ENCODE measurements at places on chromosomes 4 and X.

GRCh38 chr4:66639361-66639760, 905.9 kb downstream of the CENPC start:
- DNase-seq = no peak

DNA sequence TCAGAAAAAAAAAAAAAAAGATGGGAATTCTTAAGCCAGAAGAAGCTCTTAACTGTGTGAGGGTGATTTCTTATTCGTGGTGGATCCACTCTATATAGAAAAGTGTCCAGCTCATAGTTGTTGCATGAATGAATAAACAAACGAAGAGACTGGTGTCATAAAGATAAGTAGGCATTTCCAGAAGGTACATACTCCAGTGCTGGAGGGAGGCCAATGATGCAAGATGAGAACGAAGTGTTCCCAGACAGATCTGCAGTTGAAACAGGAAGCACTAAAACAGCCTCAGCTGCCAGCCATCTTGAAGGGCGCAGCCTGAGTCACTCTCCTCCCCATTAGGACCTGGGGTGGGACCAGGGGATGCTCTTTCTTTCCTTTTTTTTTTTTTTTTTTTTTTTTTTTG, 47.4 kb upstream of the HOPX start:
- DNase-seq = no peak

DNA sequence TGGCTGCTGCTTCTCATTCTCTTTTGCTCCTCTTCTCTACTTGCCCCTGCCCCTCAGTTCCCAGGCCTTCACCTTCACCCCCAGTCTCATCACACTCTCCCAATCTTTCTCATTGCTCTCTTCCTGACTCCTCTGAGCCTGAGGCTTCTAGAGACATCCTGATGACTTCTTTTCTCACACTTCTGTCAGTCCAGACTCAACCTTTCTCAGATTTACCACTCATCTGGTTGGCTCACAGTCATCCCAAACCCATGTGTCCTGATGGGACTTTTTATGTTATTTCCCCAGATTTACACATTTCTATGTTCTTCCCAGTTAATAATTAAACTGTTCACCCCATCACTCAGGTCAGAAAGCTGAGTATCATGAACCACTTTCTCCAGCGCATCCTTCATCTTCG, 68.0 kb downstream of the TMA16 start:
- no peak for DNase-seq

- DNase-seq = no peak
These were observed 9.3 kb upstream of the LIN54 start for GRCh38 chr4:83019794-83020494.

- DNase-seq = no peak
These were observed 96.7 kb downstream of the SYNPO2 start for GRCh38 chr4:118985170-118986000.

DNA sequence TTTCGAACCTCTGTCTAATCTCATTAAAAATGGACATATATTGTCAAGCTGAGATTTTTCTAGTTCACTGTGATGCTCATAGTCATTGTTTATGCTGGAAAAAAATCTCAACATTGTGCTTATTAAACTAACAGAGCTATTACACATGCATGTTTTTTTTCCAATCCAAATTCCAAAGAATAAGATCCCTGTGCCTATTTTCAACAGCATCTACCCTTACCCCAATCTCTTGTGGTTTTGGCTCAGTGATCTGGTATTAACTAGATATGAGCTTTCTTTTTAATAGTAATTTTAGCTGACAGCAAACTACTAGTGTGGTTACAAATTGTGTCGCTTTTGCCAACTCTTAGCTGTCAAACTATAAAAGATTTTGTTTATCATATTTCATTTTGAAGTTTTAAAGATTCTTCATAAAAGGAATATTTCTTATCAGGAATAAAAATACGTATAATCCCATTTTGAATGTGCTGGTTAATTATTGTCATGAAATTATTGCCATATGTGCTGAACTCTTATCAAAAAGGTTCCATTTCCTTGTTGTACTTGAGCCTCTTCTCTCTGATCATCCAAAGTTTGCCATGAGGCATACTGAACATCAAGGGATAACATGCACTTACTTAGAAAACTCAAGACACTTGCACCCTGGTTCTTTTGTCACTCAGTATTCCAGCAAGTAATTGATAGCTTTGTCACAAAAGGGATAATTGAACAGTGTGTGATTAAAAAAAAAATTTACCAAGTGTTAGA, 241.2 kb downstream of the ARHGAP24 start:
- no peak for DNase-seq

DNA sequence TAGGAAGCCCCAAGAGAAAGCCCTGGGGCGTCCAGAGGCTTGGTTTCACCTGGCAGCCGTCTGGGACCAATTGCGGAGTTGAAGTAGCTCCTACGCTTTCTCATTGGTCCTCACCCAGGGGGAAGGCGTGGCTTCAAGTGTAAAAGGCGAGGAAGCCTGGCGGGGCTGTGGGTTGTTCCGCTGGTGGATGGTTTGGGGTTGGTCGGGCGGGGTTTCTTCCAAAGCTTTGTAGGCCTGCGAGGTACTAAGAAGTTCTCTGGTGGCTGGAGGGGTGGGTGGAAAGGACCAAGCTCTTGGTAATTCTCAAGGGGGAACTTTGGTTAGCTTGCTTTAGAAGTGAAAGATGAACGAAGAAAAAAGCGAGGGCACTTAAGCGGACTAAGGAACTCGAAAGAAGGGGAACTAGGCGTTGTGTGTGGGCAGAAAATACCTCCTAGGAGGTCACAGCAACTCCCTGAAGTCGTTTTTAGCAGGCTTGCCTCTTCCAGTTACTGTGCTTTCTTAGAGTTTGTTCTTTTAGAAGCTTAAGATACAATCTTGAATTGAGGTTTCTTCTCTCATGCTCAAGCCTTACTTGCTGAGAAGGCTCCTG, 36.6 kb downstream of the CCNG2 start:
- DNase-seq = peak; percentile 32

DNA sequence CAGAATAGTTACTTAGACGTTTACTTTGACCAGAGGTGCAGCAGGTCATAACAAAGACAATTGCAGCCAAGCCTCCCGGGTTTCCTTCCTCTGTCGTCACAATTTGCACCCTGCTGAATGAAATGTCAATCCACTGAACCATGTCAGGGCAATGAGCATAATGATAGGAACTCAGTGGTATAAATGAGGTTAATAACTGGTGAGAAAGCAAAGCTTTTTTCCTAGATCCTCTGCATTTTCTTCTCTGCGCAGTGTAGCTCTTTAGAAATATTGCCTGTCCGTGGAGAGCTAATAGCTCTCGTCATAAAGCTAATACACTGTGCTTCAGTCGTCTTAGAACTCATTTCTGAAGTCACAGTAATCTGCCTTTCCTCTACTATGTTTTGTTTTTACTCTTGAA, 1960.1 kb upstream of the ADGRL3 start:
- DNase-seq = no peak

DNA sequence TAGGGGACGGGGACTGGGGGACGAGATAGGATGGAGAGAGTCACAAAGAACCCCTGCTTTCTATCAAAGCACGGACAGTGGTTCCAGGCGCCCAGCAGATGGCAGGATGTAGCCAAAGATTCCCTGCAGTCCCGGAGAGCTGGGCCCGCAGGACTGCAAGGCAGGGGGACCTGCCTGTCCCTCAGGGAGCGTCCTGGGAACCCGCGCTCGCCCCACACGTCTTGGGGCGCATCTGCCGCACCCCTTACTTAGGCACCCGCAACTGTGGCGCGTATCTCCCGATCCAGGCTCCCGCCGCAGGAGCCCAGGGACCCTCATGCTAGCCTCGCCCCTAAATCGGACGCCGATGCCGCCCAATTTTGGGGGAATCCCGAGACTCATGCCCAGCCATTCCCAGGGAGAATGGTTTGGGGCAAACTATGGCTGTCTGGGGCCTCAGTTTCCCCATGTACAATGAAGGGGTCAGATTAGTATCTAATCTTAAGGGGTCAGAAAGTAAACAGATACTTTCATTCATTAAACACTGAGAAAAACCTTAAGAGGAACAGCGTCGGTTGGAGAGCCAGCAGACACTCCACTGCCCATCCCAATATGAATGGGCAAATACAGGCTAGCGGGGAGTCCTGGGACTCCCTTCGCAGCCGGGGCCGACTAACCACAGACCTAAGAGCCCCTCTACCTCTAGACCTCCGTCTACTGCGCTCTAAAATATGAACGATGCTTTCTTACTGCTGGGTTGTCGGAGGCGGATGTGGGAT, 581 bp upstream of the STK32B start:
- no peak for DNase-seq

GRCh38 chr4:43244688-43245382, 352.3 kb downstream of the GRXCR1 start:
- DNase-seq = no peak

DNA sequence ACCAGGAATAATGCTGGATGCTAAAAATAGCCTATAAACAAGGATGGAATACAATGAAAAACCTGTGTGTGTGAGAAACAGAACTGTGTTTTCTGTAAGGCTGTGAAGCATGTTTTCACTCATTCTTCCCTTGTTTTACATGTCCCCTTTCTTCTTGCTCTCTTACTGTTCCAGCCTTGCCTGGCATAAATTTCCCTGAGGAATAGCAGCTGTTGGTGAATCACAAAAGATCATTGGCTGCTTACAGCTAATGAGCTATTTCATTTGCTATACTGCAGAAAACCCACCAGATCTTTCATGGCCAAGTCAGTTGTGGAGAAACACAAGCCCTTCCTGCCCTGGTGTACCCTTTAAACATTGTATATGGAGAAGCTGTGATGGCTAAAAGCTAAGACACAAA, 91.1 kb downstream of the LDB2 start:
- no peak for DNase-seq

- DNase-seq = no peak
These were observed 45.4 kb downstream of the ANTXR2 start for GRCh38 chr4:80027611-80028010.

- DNase-seq = no peak
These were observed 44.2 kb downstream of the SH3RF1 start for GRCh38 chr4:169226565-169226964.

DNA sequence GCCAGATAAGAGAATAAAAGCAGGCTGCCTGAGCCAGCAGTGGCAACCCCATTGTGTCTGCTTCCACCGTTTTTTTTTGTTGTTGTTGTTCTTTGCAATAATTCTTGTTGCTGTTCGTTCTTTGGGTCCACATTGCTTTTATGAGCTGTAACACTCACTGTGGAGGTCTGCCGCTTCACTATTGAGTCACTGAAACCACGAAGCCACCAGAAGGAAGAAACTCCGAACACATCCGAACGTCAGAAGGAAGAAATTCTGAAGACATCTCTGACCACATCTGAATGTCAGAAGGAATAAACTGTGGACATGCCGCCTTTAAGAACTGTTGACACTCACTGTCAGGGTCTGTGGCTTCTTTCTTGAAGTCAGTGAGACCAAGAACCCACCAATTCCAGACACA, 110.5 kb downstream of the PCDH18 start:
- DNase-seq = no peak

DNA sequence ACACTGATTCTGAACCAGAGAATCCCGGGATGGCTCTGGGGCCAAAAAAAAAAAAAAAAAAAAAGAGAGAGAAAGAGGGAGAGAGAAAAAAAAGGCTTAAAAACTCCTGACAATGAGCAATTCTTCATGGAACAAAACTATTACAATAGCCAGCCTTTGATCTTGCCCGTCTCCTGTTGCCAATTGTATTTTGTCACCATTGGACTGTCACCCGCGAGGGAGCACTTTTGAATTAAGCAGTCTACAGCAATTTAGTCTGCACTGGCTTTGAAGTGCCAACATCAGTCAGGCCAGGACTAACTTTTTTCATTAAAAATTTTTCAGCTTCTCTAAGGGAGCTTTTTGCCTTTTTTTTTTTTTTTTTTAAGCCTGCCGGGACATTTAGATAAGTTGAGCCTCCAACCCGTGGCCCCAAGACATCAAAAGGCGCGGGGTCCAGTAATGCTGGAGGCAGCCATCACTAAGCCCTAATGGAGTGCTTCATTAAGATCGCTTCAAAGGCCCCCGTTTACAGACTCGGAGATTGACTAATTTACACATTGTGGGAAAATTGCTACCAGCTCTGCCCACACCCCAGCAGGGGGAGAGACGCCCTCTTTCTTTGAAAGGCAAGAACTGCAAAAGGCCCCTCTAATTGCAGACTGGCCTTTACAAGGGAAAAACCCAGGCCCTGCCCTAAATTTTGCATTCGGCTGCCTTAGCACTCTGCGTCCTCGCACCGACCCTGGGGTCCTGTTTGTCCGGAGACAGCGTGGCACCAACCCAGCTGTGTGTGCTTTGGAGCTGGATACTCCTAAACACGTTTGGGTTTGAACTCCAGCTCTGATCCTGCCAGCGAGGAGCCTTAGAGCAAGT, 98.1 kb upstream of the MSX1 start:
- DNase-seq = no peak

- no peak for DNase-seq
These were observed 59.1 kb downstream of the CHRNA9 start for GRCh38 chr4:40394236-40394635.

- no peak for DNase-seq
These were observed 238.5 kb downstream of the RASL11B start for GRCh38 chr4:53100501-53101190.

- DNase-seq = no peak
These were observed 329.9 kb downstream of the SMARCA1 start for GRCh38 chrX:129193357-129193756.

- DNase-seq = no peak
These were observed 13.1 kb downstream of the NAT8L start for GRCh38 chr4:2071912-2072867.

DNA sequence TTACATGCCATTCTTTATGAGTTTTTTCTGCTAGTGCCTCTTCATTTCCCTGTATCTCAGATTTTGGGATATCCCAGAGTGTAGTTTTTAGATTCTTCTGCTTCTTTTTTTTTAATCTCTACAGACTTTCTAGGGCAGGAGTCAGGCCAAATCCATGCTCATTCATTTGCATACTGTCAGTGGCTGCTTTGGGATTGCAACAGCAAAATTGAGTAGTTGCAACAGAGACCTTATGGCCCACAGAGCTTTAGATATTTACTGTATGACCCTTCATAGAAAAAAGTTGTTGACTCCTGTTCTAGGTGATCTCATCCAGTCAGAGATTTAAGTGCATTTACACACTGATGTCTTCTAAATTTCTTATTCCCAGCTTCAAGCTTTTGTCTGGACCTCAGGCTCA, 35.3 kb downstream of the ARFIP1 start:
- DNase-seq = no peak

- no peak for DNase-seq
These were observed 41.4 kb upstream of the PHF8 start for GRCh38 chrX:54085666-54086065.

DNA sequence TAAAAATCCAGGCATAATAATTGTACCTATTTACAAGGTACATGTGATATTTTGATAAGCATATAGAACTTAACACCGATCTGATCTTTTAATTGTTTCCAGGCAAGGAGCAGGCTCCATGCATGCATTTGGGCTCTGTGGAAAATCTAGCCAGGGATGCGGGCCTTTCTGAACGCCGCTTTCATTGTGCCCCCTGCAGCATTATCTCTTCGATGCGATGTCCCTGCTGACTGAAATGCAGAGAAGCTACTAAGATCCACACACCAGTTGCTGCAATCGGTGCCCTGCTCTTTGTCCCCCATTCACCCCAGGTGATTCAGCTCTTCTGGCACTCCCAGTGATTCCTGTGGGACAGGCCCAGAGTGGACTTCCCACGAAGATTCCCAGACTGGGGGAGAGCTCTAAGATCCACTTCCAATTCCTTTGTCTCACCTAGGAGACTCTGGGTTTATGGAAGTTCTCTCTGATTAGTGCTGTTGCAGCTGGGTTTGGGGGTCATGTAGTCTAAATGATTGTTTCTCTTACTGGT, 254.3 kb upstream of the AGA start:
- no peak for DNase-seq

- DNase-seq = no peak
These were observed 162.5 kb downstream of the BANK1 start for GRCh38 chr4:101952985-101953384.

- DNase-seq = no peak
These were observed 330.8 kb upstream of the KLF3 start for GRCh38 chr4:38333219-38333618.

- DNase-seq = no peak
These were observed 1.3 kb upstream of the FAT1 start for GRCh38 chr4:186724864-186725468.

Data from stimulated activated CD8-positive, alpha-beta memory T cell treated with anti-CD3 and anti-CD28 coated beads, Interleukin-7, amount 100 ng/mL, for 1 hour (primary cell).